BE2C (cell line): ENCODE measurements at places on chromosomes 16 and 17.

DNA sequence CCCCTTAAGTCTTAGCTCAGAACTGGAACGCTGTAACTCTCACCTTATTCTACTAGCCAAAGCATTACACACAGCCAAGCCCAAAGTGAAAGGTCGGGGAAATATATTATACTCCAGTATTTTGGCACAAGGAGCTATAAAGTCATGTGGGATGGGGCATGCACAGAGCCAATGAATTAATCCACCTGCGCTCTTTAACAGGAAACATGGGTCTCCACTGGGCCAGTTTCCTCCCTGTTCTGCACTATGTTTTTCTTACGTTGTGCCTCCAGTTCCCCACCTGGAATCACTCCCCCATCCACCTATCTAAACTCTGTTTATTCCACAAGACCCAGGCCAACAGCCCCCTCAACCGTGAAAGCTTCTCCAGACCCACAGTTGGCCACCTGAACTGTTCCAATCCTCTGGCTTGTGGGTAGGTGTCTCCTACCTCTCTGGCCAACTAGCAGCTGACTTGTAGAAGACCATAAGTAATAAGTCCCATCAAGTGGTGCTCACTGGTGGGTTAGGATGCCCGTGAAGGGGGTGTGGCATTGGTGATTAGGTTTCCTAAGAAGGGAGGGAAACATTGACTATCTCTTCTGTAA, 286.9 kb downstream of the NPIPA8 start:
- DNase-seq, result no peak

DNA sequence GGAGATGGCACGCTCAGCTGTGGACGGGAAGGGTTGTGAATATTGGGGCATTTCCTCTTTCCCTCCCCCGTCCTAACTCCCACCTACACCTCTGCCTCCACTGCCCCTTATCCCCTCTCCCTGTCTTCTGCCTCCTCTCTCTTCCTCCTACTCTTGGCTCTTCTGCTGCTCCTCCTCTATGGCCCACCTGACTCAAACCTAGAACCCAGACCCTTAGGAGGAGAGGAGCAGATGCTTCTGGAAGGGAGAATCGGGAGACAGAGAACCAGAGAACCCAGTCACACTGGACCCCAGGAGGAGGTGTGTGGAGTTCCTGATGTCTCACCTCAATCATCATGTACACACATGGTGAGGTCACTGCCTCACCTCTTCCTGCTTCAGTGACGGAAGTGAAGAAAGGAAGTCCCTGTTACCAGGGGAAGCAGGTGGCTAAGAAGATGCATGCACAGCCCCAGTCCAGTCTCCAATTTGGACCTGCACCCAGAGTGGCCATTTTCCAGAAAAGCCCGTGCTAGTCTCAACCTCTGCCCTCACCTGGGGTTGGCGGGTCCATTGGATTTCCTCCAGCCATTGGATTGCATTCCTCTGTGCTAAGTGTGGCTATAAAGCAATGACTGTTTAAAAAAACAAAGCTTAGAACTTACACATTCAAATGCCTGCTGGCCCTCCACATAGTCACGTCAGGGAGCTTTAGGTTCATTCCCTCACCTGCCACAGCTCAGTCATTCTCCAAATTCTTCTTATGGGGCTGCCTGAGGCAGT, 4.0 kb downstream of the RNF222 start:
- DNase-seq, result no peak

GRCh38 chr17:20267459-20267842, 199.9 kb downstream of the LGALS9B start:
- no peak for DNase-seq

GRCh38 chr17:41153856-41154255, 4.2 kb upstream of the KRTAP4-5 start:
- DNase-seq, result peak; percentile 8

DNA sequence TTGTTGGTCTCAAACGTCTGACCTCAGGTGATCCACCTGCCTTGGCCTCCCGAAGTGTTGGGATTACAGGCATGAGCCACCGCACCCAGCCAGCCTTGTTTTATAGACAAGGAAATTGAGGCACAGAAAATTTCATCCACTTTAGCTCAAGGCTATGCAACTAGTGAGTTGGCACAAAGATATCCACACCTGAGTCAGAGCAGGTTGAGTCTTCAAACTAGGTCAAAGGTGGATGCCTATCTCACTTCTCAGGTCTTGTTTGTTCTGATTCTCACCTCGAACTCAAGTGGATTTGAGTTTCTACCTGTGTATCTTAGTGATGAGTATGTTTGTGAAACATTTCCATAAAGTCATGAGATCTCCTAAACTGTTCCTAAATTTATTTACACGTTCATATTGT, 35.6 kb upstream of the GAS7 start:
- no peak for DNase-seq

DNA sequence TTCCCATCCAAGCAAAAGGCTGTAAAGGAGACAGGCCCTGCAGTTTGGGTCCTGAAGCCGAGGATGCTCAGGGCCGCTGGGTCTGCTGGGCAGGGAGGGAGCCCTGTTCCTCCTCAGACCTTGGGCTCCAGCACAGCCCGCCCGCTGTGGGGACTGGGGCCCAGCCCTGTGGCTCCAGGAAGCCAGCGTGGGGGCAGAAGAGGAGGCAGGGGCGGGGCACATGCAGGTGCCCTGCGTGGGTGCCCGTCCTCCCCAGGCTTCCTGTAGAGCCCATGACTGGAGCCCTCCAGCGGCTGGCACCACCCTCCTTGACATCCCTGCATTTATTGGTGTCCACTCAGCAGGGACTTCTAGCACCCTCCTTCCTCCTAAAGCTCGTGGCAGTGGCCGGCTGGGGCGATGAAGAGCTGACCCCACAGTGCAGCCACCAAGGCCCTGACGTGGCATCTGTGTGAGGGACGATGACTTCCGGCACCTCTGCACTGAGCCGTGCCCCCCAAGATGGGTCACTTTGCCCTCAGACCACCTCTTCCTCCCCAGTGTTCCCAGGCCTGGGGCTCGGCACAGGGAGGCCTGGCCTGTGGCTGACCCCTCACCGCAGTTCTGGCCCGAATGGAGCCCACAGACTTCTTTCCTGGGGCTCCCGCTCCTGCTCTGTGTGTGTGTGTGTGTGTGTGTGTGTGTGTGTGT, 9.9 kb downstream of the PRSS27 start:
- no peak for DNase-seq

DNA sequence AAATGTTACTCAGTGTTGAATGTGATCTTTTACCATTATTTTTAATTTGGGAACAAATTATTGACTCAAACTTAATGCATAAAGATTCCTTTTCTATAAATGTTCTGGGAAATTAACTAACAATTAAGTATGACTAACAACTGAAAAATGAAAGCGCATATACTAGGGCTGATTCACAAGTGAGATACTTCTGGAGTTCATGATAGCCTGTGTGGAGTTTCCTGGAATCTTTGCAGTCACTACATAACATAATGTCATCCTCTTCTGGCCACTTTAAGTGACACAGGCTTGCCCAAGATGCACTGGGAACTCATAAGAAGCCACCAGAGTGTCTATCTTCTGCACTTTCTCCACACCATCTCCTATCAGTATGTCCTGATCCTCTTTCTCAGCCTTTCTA, 450.3 kb upstream of the CDH11 start:
- DNase-seq, result no peak

DNA sequence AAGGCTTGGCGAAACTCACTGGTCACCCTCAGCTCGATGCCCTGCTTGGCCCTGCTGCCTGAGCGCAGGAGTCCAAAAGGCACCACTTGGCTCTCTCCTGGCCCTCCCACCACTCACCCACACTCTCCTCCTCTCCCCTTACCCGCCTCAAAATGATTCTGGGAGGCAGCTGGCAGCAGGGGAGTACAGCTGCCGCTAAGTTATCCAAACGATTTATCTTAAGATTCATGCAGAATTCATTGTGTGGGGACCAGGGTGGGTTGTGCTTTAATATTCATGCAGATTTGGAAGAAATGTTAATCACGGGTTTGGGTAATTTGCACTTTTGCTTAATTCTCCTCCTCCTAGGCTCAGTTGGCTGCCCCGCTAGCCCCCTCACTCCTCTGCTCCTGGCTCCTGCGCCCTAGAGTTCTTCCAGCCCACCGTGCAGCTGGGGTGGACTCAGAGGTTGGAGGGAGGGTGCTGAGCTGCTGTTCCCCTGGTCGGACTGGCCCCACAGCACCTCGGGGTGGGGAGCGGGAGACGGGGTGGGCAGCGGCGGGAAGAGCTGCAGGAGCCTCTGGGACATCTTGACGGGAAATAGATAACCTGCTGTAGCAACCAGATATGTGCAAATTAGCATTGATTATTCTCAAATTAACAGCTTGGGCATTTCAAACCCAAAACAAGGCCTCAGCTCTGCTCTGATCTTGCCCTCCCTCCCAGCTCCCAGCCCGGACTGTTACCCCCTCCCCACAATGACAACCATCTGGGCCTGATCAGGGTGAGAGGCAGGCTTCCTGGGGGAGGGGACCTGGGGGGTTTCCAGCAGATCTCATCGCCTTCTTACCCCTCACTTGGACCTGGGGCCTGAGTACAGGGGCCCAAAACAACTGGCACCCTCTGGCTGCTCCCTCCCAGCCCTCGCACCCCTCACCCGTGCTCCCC, 122.6 kb upstream of the RPL38 start:
- DNase-seq, result no peak

- no peak for DNase-seq
Measured at GRCh38 chr16:66378741-66379570, 12.5 kb downstream of the CDH5 start.

- no peak for DNase-seq
Measured at GRCh38 chr17:75688209-75688825, 21.2 kb downstream of the SAP30BP start.

DNA sequence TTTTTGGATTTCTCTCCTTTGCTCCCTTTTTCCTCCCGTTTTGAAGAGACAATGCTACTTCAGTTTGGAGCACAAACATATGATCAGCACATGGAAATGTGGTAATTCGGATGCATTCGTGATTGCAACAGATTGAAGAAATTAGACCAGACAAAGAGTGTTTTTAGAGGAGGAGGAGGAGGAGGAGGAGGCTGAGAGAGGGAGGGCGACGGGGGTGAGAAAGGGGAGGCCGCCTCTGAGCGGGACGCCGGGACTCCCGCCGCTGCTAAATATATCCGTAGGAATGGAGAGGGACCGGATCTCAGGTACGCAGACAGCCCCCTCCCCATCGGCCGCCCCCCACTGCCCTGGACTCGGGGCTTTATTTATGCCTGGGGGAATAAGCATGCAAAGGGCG, 179.3 kb downstream of the SEC14L1 start:
- no peak for DNase-seq

- DNase-seq, result no peak
Measured at GRCh38 chr17:77146246-77146632, 5.5 kb downstream of the SEC14L1 start.

GRCh38 chr16:7372095-7372494, 39.5 kb downstream of the RBFOX1 start:
- no peak for DNase-seq

- no peak for DNase-seq
Measured at GRCh38 chr16:81220349-81220748, 18.1 kb upstream of the BCO1 start.

GRCh38 chr17:681738-682529, 32.7 kb downstream of the VPS53 start:
- DNase-seq, result no peak

DNA sequence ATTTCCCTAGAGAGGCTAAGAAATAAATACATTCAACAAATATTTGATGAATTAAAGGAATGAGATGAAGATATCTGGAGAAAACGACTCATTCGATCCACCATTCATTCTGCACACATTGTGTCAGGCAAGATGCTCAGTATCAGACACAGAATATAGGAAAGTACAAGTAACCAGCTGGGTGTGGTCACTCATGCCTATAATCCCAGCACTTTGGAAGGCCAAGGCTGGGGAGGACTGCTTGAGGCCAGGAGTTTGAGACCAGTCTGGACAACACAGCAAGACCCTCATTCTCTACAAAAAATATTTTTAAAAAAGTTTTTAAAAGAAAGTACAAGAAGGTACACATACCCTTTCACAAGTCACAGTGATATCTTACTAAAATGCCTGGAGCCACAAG, 42.3 kb downstream of the CRLF3 start:
- DNase-seq, result no peak

DNA sequence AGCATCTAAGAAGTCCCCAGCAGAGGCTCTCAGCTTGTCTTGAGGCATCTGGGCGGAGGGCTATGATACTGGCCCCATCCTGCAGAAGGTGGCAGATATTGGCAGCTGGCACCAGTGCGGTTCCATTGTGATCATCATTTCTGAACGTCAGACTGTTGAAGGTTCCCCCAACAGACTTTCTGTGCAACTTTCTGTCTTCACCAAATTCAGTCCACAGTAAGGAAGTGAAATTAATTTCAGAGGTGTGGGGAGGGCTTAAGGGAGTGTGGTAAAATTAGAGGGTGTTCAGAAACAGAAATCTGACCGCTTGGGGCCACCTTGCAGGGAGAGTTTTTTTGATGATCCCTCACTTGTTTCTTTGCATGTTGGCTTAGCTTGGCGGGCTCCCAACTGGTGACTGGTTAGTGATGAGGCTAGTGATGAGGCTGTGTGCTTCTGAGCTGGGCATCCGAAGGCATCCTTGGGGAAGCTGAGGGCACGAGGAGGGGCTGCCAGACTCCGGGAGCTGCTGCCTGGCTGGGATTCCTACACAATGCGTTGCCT, at the start of gene CIITA:
CIITA (plus strand) TSS at position 404 of the 543 bp plus-strand sequence; CDS start at position 533, 129 bp downstream.
- no peak for DNase-seq

DNA sequence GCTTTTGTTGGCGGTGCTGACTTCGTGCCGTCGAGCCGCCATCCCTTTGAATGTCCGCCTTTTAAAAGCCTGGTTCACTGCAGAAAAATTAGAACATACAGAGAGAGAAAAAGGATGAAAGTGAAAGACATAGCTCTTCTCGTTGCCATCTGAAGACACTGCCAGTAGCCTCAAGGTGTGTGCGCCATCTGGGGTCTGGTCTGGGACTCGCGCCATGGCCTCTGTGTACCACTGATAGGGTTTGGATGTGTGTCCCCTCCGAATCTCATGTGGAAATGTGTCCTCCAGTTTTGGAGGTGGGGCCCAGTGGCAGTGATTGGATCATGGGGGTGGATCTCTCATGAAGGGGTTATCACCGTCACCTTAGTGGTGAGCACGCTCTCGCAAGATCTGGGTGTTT, 15.5 kb downstream of the GSE1 start:
- no peak for DNase-seq

DNA sequence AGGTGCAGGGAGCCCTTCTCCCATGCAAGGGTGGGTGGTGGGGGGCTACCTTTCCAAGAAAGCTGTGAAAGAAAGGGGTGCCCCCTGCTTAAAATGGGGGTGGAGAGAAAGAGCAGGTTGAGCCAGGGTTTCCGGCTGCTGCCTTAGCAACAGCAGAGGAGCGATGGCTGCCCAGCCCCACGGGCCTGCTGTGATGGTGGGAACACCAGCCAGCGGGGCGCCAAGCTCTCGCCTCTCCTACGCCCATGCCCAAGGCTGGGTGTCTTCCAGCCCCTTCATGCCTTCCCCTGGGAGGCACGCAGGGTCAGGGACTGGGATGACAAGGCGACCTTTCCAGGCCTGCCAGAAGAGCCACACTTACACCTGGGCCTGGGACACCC, 3.0 kb downstream of the FMNL1 start:
- no peak for DNase-seq

- no peak for DNase-seq
Measured at GRCh38 chr16:10088380-10088793, 93.8 kb downstream of the GRIN2A start.

GRCh38 chr17:32865141-32865540, 11.8 kb downstream of the MYO1D start:
- no peak for DNase-seq
